ENCODE measurements at places on chromosomes 7 and 10.

- DNase-seq, result no peak
These were observed 21.7 kb upstream of the FKBP9 start for GRCh38 chr7:32935558-32935957.

DNA sequence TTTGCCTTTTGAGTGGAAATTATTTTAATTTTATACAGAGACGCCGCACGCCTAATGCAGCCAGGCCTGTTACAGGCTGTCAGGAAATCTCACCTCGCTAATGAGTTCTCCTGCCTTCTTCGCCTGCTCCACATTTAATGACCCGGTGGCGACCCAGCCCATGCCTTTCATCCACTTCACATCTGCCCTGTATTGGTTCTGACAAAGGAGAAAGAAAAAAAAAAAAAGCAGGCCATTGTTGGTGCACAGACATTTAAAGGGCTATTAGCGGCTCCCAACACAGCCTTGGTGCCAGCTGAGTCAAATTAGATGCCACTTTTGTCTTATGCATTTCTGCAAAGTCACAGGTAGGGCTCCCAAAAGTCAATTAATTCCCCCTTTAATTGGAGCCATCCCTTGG, 43.3 kb downstream of the NRAP start:
- no peak for DNase-seq

- DNase-seq, result no peak
These were observed 73.6 kb upstream of the RNF32 start for GRCh38 chr7:156566812-156567549.

DNA sequence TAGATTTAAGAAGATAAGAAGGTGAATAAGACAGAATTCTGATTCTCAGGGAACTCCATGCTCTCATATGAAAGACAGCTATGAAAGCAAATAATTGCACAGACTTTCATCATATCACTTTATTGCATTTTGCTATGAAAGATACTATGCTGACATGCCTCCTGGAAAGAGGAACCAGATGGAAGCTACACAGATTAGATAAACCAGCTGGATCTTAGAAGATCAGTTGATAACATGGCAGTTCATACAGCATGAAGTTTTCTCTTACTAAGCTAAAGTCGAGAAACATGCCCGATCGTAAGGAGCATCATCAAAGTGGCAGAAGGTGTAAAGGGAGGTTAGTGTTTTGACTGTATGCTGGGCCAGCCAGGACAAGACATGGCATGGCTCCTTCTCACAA, 112.5 kb upstream of the DPP6 start:
- no peak for DNase-seq

GRCh38 chr7:20839987-20840386, 53.3 kb upstream of the SP8 start:
- DNase-seq, result no peak

DNA sequence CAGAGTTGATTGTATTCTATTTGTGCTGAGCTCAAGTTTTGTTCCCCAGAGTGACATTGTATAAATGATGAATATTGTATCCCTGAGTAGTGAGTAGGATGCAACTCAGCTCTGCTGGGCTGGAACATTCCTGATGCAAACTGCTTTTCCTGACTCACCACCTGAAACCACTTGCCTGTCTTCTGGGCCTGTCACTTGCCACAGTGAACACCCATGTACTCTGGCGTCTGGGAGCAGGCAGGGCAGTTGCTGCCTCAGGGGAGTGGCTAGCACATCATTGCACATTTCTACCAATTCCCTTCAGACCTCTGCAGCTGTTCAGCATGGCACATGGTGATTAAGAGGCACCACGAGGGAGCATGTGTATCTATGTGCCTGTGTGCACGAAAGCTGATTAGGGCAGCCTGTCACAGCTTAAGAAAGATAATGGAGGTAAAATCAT, 157.3 kb downstream of the SND1 start:
- DNase-seq, result no peak

DNA sequence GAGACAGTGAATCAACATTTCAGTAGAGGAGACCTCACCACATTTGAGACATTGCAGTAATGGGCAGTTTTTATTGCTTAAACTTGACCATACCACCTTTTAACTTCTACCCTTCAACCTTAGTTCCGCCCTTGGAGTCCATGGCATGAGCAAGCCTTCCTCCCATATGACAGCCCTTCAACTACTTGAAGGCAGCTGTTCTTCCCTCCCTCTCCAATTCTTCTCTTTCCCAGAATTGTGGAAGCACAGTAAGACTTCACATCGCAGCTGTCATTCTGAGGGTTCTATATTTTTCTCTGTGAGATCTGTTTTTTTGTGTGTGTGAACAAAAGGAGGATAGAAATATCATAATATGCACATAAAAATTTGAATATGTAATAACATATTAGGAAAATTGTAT, 2.2 kb upstream of the TSPAN12 start:
- DNase-seq, result no peak

DNA sequence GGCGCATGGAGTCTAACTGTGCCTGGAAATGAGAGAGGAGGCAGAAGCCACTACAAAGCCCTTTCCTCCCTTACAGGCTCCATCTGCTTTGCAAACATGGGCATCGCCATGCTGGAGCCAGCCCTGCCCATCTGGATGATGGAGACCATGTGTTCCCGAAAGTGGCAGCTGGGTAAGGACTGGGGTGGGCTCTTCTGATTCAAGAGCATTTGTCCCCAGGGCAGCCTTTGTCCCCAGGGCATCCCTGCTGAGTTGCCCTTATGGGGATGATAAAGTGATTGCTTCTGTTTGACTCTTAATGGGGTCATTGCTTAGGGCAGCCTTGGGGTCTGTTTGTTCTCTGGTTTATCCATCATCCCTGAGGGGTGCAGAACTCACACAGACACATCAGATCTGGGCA, 16.8 kb downstream of the SLC18A2 start:
- DNase-seq, result no peak

DNA sequence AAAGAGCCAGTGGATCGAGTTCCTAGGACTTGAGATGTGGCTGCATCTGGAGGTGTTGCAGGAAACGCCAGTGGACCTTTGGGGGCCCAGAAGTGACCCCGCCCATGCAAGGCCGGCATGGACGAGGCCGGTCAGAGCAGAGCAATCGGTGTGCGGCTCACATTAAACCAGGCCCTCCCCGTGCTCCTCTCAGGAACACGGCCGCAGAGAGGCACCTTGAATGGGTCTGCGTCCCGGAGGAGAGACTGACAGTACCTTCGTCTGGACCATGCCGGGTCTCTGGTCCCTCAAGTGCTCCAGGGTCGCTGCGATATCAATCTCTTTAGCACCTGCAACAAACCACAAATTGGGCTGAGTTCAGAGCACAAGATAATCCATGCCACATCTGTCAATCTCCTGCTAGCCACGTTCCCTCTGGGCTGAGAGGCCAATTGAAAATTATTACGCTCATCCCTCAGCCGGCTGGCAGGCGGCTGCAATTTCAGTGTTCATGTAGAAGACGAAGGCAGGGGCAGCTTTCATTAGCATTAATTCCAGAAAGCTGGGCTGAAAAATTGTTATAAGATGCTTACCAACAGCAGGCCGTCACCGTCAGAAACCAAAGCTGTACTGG, 212.0 kb downstream of the DNAJB6 start:
- DNase-seq, result no peak

- no peak for DNase-seq
These were observed 80.5 kb downstream of the RBM33 start for GRCh38 chr7:155725006-155725355.

- DNase-seq, result no peak
These were observed 29.9 kb downstream of the XPNPEP1 start for GRCh38 chr10:109893386-109893785.

DNA sequence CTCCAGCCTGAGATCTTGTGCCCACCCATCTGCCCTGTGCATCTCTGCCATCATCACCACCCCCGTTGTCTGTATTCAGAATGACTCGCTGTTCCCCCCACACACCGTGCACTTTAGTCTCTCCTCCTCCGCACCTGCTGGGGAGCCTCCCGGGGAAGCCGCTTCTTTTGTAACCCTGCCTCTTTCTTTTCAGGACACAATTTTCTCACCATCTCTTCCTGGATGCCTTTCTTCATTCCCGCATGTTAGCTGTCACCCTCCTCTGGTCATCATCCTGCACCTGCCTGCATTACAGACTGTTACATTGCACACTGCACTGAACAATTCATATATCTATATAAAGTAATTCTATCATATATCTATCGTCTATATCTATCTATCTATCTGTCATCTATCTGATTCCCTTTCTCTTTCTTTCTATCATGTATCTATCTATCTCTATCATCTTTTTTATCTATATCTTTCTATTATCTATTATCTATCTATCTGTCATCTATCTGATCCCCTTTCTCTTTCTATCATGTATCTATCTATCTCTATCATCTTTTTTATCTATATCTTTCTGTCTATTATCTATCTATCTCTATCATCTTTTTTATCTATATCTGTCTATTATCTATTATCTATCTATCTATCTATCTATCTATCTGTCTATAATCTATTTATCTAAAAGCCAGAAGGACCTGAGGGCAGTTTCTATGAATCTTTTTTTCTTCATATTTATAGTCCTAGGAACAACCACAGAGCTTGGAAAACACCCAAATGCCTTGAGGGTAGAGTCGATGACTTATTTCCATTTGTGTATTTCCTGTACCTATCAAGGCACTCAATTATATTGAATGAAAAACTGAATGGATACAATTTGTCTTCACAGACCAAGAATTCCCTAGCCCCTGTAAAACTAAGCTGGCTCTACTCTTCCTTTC, 642.5 kb downstream of the ACTR3B start:
- DNase-seq, result no peak
